Parietal lobe (tissue), 2 donors: ENCODE measurements at places on chromosomes 1 and 21. TPM values are rescaled to one million over a fixed set of nuclear protein-coding genes. Genes with fewer than 3 reads are reported as not detected.

The FCRL5 gene
- total RNA-seq = not detected

The SAMSN1 gene
- 5.0 TPM for total RNA-seq

The LCE1B gene
- total RNA-seq = not detected

The TFF2 gene
- total RNA-seq = not detected

The TNNI3K gene
- 22.8 TPM for total RNA-seq

The PRAMEF10 gene
- not detected for total RNA-seq

The MROH7 gene
- 2.5 TPM for total RNA-seq

The FAM78B gene
- total RNA-seq = 16.3 TPM

The FAM3B gene
- total RNA-seq = not detected

The CD48 gene
- total RNA-seq = not detected

The TPTE gene
- total RNA-seq = not detected

The OLFML2B gene
- 1.6 TPM for total RNA-seq

The RHEX gene
- not detected for total RNA-seq

The CACNA1E gene
- 149 TPM for total RNA-seq

The TMCC2 gene
- total RNA-seq = 46.3 TPM

The CLDN8 gene
- not detected for total RNA-seq

The VAV3 gene
- total RNA-seq = 5.9 TPM

The S100A9 gene
- total RNA-seq = 9.1 TPM

The OR2T35 gene
- total RNA-seq = not detected

The HSPA13 gene
- 113 TPM for total RNA-seq

The TNFSF4 gene
- 1.9 TPM for total RNA-seq
